ENCODE measurements at places on chromosomes 7 and 10.

DNA sequence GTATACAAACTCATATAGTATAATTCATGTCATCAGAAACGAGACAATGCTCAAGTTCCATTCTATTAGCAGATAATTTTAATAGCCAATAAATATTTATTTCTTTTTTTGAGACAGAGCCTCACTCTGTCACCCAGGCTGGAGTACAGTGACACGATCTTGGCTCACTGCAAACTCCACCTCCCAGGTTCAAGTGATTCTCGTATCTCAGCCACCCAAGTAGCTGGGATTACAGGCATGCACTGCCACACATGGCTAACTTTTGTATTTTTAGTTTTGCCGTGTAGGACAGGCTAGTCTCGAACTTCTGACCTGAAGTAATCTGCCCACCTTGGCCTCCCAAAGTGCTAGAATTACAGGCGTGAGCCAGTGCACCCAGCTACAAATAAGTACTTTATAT is 45.7 kb downstream of the ORC5 start:
- no peak for DNase-seq

- no peak for DNase-seq
Observed at GRCh38 chr7:82477733-82478515, 34.3 kb upstream of the CACNA2D1 start.

GRCh38 chr7:83410989-83411591 is 237.8 kb downstream of the SEMA3E start:
- no peak for DNase-seq

GRCh38 chr7:45726883-45727282 is 146.0 kb downstream of the CCDC201 start:
- no peak for DNase-seq

GRCh38 chr7:132029369-132030085 is 473.1 kb upstream of the PODXL start:
- no peak for DNase-seq

GRCh38 chr10:33329178-33329577 is 5.3 kb downstream of the NRP1 start:
- no peak for DNase-seq

DNA sequence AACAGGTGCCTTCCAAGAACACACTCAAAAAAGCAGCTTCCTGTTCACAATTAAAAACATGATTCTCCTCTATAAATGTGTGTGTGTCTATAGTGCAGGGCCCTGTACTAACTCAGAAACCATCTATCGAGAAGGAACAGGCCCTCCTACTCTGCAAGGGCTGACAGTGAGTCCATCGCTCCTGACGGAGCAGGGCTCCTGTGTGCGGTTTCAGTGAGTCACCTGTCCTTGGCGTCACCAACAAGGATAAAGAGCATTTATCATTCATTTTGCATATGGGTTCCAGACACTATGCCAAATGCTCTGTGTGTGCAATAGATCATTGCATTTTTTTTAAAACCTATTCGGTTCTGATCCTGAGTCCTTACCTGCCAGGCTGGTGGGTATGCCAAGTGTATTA is 63.7 kb downstream of the TACC2 start:
- DNase-seq: no peak

DNA sequence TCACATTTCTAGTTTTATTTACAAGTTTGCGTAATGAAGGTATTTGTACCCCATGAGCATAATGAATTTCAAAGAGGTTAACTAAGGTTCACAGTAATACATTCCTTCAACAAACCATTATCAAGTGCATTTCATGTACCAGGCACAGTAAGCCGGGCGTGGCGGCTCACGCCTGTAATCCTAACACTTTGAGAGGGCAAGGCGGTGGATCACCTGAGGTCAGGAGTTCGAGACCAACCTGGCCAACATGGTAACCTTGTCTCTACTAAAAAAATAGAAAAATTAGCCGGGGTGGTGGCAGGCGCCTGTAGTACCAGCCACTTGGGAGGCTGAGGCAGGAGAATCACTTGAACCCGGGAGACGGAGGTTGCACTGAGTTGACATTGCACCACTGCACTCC is 4.3 kb upstream of the EIF3A start:
- DNase-seq: no peak

DNA sequence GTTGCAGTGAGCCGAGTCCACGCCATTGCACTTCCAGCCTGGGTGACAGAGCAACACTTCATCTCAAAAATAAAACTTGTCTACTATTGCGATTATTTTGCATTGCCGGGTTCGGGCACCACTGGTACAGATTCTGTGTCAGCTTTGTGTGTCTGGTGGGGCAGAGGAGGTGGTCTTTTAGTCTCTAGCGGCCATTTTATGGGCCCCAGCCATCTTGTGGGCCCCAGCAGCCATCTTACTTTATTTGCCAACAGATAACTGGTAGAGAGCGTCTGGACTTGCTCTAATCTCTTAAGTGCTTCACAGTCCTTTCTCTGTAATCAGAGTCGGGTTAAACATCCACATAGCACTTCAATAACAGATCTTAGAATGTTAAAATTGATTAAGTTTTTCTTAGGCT is 4.9 kb downstream of the BUD23 start:
- no peak for DNase-seq

DNA sequence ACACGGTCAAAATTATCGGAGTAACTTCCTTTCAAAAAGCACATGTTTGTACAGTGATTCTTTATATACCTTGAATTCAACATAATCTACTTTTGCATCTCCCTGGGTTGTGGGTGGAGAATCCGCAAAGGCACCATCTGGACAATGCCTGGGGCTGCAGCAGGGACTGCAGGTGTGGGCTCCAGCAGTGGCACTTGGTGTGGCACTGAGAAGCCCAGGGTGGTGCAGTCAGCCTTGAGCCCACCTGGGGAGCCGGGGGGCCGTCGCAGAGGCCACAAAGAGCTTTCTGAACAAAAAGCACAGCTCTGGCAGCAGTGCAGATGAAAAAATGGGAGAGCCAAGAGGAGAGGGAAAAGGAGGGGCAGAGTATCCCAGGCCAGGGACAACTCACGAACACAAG is 22.2 kb downstream of the PARD3 start:
- no peak for DNase-seq

DNA sequence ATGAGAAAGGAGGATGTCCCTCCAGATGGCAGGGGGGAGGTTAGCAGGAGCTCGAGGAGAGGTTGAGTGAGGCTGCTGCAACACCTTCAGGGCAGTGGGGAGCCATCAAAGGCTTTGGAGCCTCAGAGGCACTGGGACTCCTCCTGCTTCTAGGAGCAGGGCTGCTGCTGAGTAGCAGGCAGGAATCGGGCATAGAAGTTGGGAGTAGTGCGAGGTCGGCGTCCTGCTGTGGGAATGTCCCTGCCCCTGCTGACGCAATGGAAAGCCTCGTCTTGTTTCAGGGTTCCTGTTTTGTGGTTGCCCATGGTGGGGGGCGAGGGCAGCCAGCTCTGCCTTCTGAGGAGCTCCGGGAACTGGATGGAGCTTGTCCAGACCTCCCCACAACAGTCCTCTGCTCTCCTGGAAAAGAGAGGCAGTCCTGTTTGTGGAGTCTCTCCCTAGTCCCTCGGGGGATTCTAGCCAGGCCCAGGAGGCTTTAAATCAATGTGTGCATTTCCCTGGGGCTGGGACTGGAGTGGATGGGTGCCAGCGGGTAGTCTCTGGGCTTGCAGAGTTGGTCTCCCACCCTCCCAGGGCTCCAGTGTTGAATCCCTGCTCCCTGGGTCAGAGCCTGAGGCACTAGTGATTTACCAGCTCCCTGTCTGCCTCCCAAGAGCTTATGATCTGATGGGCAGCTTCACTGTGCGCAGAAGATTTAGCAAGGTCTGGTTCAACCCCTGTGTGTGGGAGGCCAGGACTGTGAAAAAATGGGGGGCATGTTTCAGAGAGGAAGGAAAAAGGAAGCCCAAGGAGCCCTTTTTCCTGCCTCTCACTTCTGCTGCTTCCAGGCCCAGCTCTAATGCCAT is 98.7 kb upstream of the PPIF start:
- no peak for DNase-seq

DNA sequence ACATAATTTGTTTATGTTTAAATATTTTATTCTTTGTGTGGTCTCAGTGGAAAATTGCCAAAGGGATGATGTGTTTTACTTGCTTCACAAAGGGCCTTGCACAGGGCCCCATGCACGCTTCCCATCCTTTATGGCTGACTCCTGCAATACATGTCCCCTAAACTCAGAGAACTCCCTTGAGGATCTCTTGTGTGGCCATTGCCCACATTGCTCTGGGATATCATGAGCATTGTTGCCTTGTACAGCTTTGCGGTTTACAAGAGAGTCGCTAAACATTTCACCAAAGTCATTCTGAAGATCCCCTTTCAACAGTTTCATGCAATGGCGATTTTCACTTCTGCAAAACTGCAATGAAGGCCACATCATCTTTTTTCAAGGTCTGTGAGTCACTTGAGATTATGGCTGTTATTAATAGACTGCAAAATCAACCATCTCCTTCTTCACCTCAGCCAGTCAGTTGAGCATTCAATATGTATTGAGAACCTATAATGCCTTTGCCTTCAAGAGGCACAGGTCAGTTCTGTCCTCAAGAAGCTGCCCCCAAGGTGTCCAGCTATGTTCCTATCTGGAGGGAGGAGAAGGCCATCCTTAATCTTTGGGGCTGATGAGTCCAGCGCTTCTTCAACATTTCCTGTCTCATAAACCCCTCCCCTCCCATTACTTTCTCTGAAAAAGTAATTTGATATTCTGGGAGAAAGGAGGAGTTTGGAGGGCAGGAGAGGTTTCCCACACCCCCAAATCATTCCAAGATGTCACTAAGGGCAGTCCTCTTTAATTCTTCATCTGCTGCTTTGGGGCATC is 108.1 kb downstream of the CCDC71L start:
- DNase-seq: no peak

GRCh38 chr7:149794661-149795060 is 21.3 kb upstream of the ZNF467 start:
- DNase-seq: no peak

DNA sequence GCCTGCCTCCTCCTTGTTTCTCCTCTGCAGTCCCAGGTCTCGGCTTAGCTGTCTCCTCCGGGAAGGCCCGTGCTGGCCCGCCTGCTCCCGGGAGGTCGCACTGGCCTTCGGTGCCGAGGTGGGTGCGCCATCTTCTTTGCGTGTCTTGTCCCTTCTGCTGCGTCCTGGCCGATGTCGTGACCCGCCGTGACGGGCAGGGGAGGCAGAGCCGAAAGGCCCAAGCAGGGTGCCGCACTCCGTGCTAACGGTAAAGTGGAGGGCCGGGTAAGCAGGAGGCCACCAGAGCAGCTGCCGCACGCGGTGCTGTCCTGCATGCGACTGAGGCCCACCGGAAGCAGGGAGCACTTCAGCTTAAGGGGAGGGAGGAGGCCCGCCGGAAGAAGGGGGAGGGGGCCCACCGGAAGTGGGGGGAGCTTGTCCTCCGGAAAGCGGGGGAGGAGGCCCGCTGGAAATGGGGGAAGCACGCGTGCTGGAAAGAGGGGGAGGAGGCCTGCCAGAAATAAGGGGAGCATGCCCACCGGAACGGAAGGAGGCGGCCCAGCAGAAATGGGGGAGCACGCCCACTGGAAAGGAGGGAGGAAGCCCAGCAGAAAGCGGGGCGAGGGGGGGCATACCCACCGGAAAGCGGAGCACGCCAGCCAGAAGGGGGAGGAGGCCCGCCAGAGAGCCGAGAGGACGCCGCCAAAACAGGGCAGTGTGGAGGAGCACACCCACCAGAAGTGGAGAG is 71.4 kb downstream of the PROSER2 start:
- no peak for DNase-seq

GRCh38 chr7:23971031-23971430 is 261.0 kb downstream of the STK31 start:
- DNase-seq: no peak

DNA sequence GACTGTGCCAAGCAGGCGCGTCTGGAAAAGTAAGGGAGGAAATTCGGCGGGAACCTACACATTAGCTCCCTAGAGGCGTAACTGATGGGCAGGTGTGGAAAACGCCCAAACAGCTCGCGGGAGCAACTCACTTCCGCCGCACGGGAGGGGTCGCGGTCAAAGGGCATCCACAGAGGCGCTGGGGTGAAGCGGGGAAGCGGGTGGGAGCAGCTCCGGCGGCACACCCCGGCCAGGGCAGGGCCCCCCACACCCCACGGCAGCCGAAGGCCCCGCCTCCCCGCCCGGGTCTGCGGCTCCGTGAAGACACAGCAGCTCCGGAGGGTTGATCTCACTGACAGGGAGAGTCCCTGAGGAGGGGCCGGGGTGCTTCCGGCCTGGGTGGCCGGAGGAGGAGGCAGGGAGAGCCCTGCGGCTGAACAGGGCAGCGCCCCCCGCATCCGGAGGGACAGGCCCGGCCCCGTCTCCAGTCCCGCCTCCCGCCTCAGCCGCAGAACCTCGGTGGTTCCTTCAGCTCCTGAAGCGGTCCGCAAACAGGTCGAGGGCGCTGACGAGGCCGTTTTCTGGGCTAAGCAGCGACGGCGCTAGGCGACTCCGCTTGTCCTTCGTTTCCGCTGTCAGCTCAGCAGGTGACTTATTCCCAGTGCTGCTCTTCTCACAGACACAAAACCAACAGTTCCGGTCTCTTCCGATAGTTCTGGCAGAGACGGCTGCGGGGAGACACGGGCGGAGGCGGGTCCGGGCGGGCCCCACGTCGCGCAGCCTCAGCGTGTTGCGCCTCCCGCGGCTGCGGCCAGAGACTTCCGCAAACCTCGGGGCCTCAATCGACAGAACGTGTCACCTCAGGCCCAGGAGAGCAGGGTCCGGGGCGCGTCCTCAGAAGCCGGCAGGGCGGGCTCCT is 276.1 kb downstream of the DNAJB6 start:
- DNase-seq: peak; percentile 17

DNA sequence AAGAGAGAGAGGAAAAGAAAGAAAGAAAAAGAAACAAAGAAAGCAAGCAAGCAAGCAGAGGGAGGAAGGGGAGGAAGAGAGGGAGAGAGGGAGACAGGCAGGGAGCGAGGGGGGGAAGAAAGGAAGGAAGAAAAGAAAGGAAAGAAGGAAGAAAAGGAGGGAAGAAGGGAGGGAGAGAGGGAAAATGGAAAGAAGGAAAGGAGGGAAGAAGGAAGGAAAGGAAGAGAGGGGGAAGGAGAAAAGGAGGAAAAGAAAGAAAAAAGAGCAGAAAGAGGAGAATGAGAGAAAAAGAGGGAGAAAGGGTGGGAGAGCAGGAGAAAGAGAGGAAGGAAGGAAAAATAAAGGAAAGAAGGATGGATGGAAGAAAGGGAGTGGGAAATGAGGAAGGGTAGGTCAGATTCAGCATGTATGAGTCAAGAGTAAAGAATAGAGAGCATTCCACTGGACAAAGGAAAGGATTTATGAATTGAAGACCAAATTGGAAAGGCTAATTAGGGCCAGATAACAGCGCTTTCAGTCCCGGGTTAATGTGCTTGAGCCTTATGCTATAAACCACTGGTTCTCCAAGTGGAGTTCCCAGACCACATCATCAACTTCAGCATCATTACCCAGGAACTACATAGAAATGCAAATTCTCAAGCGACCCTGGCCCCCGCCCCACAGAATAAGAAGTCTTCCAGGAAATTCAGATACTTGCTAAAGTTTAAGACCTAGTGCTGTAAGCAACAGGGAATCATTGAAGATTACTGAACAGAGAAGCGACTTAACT is 85.1 kb downstream of the C10orf90 start:
- DNase-seq: no peak

GRCh38 chr7:17402628-17403278 is 104.3 kb downstream of the AHR start:
- DNase-seq: no peak

DNA sequence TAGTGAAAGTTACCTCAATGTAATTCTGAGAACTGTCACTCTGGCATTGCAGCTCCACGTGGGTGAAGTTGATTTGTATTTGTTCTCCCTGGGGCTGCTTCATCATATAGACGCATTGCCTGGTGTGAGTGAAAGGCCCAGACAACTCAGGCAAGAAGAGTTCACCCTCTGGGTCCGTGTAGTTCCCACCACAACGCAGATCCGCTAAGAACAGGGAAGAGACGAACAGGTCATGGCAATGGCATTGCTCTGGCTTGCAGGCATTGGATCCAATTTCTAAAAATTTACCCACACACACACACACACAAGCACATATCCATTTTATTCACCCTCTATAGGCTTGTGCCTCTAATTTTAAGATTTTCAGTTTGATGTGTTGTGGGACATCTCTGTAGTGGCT is 45.4 kb downstream of the CUBN start:
- no peak for DNase-seq
